ENCODE measurements at places on chromosomes 2 and 18. TPM values are rescaled to one million over a fixed set of nuclear protein-coding genes. Genes with fewer than 3 reads are reported as not detected.
A peak's percentile ranks its signal among the peaks of the same experiment; 100 is the strongest.

DNA sequence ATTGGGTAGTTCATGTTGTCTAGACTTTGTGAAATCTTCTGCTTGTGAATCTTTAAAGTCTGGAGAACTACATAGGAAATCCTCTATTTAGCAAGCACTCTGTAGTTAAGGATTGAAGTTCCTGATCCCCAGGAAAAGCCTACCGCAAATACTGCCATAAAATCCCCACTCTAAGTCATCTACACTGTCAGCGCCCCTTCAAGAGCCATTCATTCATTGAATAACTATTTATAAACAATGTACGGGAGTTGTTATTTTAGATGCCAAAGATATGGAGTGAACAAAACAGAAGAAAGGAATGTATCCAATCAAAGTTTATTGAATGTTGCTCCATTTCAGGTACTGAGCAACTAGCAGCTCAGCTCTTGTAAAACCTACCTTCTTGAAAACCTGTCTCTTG, 36.5 kb upstream of the SLC39A10 start:
- DNase-seq, result no peak

DNA sequence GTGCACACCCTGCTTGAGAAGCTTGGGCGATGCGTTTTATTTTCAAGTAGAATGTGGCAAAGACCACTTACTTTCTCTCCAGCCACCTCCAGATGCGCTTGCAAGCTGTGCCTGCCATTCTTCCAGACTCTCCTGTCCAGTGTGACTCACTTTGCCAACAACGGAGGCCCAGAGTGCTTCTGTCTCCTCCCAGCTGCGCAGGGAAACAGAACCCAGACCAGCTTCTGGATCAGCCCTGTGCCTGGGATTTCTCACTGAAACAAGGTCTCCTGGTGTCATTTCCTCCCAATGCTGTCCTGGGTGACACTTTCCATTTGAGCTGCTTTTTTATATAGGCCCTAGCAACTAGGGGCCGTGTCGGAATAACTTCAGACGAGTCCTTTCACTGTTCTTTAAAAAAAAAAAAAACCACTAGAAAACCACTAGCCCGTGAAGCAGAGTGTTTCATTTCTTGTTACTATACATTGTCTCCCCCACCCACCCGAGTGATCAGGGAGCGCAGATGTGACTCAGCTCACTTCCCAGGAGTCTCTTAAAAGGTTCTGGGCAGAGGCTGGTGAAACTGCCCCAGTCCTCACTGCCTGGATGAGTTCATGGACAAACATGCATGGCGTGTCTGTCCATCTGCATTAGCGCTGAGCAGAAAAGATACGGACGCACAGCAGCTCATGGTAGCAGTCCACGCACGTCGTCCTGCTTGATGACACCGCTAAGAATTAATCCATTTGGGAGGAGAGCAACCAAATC, 25.3 kb upstream of the RPL31 start:
- DNase-seq, result no peak

DNA sequence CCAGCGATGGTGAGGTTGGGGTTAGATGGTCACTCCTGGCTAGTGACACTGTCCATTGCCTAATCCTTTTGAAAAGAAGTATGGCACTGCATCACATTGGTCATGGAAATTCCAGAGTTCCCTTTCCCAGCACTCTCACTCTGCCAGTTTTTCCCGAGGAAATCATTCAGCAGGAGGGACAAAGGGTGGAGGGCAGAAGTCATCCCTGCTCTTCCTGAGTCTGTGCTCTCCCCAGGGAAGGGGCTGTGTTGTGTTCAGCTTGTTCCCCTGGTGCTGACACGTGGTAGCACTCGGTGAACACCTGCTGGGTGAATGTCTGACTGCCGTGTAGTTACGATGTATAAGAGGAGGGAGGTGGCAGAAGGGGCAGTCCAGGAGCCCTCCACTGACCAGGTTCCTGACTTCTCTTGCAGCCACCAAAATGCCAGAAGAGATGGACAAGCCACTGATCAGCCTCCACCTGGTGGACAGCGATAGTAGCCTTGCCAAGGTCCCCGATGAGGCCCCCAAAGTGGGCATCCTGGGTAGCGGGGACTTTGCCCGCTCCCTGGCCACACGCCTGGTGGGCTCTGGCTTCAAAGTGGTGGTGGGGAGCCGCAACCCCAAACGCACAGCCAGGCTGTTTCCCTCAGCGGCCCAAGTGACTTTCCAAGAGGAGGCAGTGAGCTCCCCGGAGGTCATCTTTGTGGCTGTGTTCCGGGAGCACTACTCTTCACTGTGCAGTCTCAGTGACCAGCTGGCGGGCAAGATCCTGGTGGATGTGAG, 21.6 kb downstream of the STEAP3 start:
- no peak for DNase-seq

The REG1A gene
- total RNA-seq, result not detected

The CNRIP1 gene
- 19.8 TPM for total RNA-seq

The DTNB gene
- 10.4 TPM for total RNA-seq

- no peak for DNase-seq
These were observed 59.9 kb downstream of the INSIG2 start for GRCh38 chr2:118148133-118148532.

The CPLX4 gene
- not detected for total RNA-seq

DNA sequence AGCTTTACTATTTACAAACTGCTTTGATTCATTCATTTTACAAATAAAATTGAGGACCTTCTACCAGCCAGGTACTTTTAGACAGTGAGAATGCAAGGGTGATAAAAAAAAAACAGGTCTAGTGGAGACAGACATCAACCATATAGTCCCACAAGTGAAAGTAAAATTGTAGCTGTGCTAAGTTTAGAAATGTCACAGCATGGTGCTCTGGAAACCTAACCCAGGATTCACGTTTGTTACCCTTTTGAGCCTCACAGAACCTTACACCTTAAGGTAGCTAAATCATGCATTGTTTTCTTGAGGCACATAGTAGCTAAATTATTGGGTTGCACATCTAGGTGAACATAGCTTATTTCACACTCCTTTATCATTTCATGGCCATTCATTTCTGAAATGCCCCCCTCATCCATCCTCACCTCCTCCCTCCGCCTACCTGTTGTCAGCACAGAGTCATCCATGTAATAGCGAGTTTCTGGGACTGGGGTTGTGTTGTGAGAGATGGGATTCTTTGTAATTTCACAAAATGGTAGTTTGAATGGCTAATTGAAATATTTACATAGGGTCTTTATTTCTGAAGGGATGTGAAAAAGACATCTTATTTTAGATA, 7.1 kb downstream of the MTA3 start:
- no peak for DNase-seq

The LOXL3 gene
- total RNA-seq, result 11.4 TPM

GRCh38 chr2:177547772-177548171, 155.2 kb downstream of the AGPS start:
- DNase-seq, result no peak

The C2orf78 gene
- total RNA-seq, result 0.07 TPM

The KDM3A gene
- total RNA-seq, result 53.2 TPM

The ANKRD30BL gene
- not detected for total RNA-seq

GRCh38 chr2:180219491-180219890, 212.4 kb upstream of the CWC22 start:
- no peak for DNase-seq

GRCh38 chr2:219538504-219538951, 5.1 kb downstream of the CHPF start:
- DNase-seq, result no peak

GRCh38 chr18:78984941-78985784, 5.5 kb downstream of the SALL3 start:
- DNase-seq, result no peak

DNA sequence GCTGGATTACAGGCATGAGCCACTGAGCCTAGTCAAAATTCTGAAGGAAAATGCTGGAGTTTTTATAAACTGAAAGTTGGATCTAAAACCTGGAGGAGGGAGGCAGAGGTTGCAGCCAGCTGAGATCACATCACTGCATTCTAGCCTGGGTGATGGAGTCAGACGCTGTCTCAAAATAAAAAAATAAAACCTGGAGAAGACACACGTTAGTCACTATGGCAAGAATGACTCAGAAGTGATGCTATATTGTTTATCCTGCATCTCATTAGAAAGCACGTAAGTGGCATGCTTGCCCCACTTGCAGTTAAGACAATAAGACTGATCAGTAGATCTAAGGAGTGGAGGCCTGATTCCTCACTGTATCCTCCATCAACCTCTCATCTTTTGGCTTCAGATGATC, 106.6 kb upstream of the STON1 start:
- no peak for DNase-seq

DNA sequence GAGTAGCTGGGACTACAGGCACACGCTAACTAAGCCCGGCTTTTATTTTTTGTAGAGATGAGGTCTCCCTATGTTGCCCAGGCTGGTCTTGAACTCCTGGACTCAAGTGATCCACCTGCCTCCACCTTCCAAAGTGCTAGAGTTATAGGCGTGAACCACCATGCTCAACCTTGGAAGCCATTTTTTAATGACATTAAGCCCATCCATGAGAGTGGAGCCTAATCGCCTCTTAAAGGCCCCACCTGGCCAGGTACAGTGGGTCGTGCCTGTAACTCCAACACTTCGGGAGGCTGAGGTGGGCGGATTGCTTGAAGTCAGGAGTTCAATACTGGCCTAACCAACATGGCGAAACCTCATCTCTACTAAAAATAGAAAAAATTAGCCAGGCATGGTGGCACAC, 41.6 kb upstream of the TFCP2L1 start:
- no peak for DNase-seq

- DNase-seq, result no peak
These were observed at the start of gene PLB1 for GRCh38 chr2:28495551-28496250. TSS of gene PLB1 (plus strand) at chr2:28496060. CDS start at chr2:28496115, 55 bp downstream.

GRCh38 chr2:28750316-28751251, 1.0 kb upstream of the PPP1CB start:
- peak; percentile 60 for DNase-seq

DNA sequence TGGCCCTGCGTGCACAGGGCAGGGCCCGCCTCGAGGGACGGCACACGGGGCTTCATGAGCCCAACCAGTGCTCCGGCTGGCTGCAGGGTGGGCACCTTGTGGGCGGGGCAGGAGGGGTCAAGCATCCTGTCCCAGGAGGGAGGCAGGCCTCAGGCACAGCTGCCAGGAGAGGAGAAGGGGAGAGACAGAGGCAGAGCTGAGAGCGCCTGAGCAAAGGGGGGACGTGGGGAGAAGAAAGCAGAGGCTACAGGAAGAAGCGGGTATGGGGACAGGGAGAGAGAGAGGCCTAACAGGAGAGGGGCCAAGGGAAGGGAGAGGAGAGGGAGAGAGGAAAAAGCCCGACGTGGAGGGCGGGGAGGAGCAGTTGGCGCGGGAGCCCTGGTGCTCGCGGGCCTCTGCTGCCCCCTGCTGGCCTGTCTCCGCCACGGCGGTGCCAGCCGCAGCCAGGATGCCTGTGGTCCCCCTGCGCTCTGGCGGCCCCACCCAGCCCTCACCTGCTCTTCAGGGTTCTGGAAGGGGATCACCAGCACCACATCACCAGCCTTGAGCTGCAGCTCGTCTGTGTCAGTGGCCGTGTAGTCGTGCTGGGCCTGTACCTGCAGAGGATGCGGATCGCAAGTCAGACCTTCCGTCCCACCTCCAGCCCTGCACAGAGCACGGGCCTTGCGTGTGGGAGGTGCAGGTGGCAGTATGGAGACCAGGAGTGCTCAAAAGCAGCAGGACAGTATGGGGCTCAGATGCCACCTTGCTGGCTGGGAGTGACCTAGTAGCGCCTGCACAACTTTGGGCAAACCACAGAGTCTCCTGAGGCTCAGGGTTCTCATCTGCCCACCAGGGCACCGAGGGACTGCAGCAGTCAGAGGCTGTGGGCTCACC, 56.8 kb downstream of the BIN1 start:
- peak; percentile 65 for DNase-seq

DNA sequence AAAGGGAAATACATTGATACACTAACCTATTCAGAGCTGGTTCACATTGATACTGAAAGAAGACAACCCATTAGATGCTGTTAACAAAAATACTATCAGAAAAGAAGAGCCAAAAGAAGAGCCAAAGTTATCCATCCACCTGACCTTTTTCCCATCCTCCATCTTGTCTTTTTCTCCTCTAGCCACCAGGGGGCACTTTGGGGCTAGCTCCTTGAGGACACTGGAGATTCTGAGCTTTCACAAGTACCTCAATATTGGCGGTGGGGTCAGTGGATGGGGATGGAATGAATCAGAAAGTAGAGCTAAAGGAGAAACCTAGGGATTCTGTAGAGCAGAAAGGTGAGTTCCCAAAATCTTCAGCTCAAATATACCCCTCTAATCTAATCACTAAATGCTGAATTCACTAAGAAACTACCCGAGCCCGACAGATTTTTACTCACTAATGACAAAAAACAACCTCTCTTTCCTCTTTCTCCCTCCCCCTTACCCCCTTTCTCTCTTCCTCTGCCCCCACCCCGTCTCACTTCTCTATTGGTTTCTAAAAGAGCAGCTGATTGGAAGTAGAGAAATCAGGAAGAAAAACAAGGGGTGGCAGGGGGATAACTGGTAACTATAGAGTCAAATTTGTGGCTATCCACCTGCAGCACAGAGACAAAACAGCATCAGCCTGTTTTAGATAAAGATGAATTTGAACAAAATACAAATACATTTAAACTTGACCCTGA, 203.3 kb downstream of the TCF4 start:
- no peak for DNase-seq

DNA sequence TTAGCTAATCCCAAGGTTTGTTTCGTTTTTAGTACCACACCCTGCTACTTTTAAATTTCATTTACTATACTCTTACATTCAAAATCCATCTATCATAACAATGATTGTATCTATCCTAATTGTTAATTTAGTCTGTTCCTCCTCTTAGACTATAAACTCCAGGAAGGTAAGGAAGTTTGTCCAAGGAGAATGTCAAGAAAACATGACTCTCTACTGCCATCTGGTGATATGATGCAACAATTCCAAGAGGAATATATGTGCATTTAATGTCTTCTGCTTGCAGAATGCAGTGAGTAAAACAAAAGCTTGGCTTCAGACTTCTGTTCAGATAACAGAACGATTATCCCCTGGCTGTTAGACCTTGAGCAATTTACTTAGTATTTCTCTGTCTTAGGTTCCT, 1267.1 kb downstream of the LRP1B start:
- peak; percentile 66 for DNase-seq

GRCh38 chr2:24546669-24547068, 55.6 kb downstream of the NCOA1 start:
- DNase-seq, result no peak

- no peak for DNase-seq
These were observed 33.8 kb downstream of the PCARE start for GRCh38 chr2:29040552-29040951.

The GKN1 gene
- not detected for total RNA-seq

DNA sequence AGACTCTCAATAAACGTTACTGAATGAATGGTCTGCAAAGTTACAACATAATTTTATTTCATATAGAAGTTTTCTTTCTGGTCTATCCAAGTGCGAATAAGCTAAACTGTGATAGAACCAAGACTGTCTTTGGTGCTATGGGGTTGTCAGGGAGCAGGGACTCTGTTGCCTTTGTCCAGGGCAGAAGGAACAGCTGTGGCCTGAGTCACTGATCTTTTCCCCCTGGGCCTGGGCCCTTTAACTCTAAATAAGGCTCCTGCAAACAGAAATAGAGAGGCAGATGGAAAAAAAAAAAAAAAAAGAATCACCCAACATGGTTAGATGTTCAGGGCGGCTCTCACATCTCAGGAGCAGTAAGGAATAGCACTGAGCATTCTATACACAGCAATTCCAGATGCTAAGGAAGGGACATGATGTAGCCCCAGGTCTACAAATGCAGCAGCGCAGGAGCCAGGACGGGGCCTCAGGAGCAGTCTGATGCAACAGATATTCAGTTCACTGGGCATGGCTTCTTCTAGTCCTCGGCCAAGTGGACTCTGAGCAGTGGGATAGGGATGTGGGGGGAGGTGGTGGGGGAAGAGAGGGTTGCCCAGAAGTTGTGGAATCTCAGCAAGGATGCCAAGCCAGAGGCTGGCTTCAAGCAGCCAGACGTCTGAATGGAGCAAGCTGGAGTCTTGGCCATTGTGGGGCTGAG, 247.1 kb upstream of the SIX2 start:
- DNase-seq, result peak; percentile 4

All from G401 (cell line).